ENCODE measurements at places on chromosomes 11 and 22.

DNA sequence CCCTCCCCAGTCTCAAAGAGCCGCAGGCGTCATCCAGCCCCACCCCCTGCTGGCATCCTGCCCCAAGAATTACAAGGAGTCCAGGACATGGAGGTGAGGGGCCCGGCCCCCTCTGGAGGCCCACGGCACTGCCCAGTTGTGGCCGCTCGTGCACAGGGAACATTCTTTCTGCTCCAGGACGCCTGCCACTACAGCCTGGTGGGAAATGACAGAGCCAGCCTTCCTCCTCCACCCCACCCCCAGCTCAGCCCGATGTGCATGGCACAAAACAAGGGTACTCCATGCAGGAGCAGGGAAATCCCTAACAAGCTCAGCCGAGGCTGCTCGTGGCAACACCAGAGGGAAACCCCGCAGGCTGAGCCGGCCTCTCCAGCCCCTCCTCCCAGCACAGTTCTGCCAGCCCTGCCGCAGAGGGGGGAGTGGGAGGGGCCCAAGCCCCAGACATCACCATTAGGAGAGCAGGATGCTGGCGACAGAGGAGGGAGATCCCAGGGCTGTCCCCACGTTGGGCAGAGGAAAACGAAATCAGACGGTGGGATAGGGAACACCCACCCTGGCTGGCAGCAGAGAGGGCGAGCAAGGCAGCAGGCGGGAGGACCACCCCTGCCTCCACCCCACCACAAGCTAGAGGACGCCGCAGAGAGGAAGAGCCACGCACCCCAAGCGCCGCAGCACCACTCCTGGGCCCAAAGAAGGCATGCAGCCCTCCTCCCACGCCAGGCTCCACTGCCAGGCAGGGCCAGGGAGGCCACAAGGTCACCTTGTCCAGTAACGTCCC, 10.0 kb downstream of the IGSF9B start:
- no peak for DNase-seq

- peak; percentile 28 for DNase-seq
Observed at GRCh38 chr11:102527684-102528083, 2.9 kb downstream of the MMP7 start.

DNA sequence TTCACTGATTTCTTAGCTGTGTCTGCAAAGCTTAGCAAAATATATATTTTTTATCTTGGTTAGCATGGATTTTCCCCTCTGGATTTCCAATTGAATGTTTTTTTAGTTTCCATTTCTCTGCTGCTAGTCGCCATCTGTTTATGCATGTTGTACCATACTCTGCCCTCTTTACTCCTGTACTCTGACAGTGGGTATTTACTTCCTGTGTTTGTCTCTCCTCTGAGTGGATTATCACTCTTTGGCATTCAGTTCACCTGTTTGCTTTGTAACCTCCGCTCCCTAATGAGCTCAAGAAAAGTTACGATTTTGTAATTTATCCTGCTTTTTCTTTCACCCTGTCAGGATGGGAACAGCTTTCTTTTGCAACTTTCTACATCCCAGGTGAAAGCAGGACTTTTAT, 59.1 kb downstream of the PDHX start:
- DNase-seq: no peak

GRCh38 chr11:15901054-15901453, 455.3 kb downstream of the SOX6 start:
- DNase-seq: peak; percentile 82

DNA sequence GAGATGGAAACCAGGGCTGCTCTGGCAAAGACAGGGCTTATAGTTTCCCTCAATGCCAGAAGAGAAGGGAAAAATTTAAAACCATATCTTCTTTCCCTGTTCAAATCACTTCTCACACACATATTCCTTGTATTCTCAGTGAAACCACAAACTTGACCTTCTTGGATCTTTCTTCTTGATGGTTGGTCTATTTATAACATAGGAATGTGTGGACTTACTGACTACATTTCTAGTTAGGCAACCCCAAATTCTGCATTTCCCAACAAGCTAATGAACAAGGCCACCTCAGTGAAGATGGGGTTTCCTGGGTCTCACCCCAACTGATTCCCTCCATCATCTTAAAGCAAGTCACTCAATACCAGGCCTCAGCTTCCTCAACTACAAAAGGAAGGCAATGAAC, 3.8 kb upstream of the QSER1 start:
- DNase-seq: peak; percentile 75

GRCh38 chr22:39997939-39998726, 3.4 kb downstream of the FAM83F start:
- DNase-seq: peak; percentile 25

- DNase-seq: no peak
Observed at GRCh38 chr11:65809496-65809895, 22.6 kb downstream of the OVOL1 start.
